ENCODE measurements at places on chromosomes 11 and 22.
A peak's percentile ranks its signal among the peaks of the same experiment; 100 is the strongest.

GRCh38 chr22:35959121-35959800, 69.4 kb downstream of the RBFOX2 start:
- H3K36me3 ChIP-seq = no peaks in the 10 kb centered on the region
- peaks cover 28% of the 10 kb centered on the region for H3K4me1 ChIP-seq
- H3K27me3 ChIP-seq = no peaks in the 10 kb centered on the region
- no peak overlapping the region for H3K4me3 ChIP-seq
- no peak overlapping the region for H3K27ac ChIP-seq
- DNase-seq = no peak

DNA sequence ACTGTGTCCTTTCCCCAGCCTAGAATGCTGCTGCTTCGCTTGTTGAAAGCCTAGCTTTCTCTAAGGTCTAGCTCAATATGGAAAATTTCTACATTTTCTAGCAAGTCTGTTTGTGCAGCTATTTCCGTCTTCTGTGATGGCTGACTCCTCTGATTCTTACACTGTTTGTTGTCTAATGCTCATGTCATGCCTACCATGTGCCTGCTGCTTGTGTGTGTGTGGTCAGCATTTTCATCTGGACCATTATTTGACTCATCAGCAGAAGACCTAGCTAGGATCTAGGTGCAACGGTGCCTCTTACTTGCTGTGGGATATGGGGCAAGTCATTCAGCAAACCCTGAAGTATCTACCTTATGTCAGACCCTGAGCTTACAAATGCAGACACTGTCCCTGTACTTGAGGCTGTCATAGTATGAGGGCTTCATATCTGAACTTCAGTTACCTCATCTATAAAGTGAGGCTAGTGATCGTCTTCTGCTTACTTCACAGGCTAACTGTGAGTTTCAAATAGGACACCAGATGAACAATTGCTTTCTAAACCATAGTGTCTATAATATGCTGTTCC, 86.5 kb upstream of the MYO18B start:
- no peak overlapping the region for H3K27ac ChIP-seq
- peaks cover 3% of the 10 kb centered on the region for H3K36me3 ChIP-seq
- H3K4me1 ChIP-seq = no peaks in the 10 kb centered on the region

- H3K27ac ChIP-seq = no peak overlapping the region
- H3K4me1 ChIP-seq = peaks cover 19% of the 10 kb centered on the region
- peaks cover 35% of the 10 kb centered on the region for H3K27me3 ChIP-seq
- H3K4me3 ChIP-seq = no peak overlapping the region
- peaks cover 5% of the 10 kb centered on the region for H3K36me3 ChIP-seq
Measured at GRCh38 chr22:48576333-48577013, 1251.2 kb downstream of the BRD1 start.

GRCh38 chr11:121590772-121591404, 138.1 kb upstream of the SORL1-AS1 start:
- H3K27me3 ChIP-seq = no peaks in the 10 kb centered on the region
- no peak overlapping the region for H3K4me3 ChIP-seq
- peaks cover 78% of the 10 kb centered on the region for H3K36me3 ChIP-seq
- H3K27ac ChIP-seq = no peak overlapping the region

GRCh38 chr22:48748860-48749554, 1078.7 kb downstream of the BRD1 start:
- DNase-seq = no peak
- no peaks in the 10 kb centered on the region for H3K4me1 ChIP-seq
- no peaks in the 10 kb centered on the region for H3K36me3 ChIP-seq
- peaks cover 5% of the 10 kb centered on the region for H3K27me3 ChIP-seq
- H3K4me3 ChIP-seq = no peak overlapping the region

GRCh38 chr22:25621986-25622385, 57.5 kb downstream of the GRK3 start:
- H3K36me3 ChIP-seq = peaks cover 22% of the 10 kb centered on the region
- DNase-seq = peak; percentile 20
- H3K27ac ChIP-seq = peak overlapping the region; percentile 18
- H3K4me3 ChIP-seq = no peak overlapping the region
- H3K4me1 ChIP-seq = peaks cover 38% of the 10 kb centered on the region
- H3K27me3 ChIP-seq = no peaks in the 10 kb centered on the region

All from nephron progenitor cell (in vitro differentiated cells).